ENCODE measurements at places on chromosomes 5 and 9. TPM values are rescaled to one million over a fixed set of nuclear protein-coding genes. Genes with fewer than 3 reads are reported as not detected.

The PFDN1 gene
- total RNA-seq = 218 TPM

The IL5 gene
- total RNA-seq = not detected

The C9orf57 gene
- total RNA-seq = not detected

The ACSL6 gene
- total RNA-seq = 0.03 TPM

The PDCD1LG2 gene
- 8.8 TPM for total RNA-seq

The RAPGEF6 gene
- total RNA-seq = 20.8 TPM

The FLT4 gene
- not detected for total RNA-seq

The PCDHA13 gene
- total RNA-seq = not detected

The ZNG1A gene
- 34.4 TPM for total RNA-seq

The DBH gene
- not detected for total RNA-seq

The AUH gene
- 20.7 TPM for total RNA-seq

GRCh38 chr9:97711223-97711626, 14.1 kb upstream of the XPA start:
- peak; percentile 92 for DNase-seq

DNA sequence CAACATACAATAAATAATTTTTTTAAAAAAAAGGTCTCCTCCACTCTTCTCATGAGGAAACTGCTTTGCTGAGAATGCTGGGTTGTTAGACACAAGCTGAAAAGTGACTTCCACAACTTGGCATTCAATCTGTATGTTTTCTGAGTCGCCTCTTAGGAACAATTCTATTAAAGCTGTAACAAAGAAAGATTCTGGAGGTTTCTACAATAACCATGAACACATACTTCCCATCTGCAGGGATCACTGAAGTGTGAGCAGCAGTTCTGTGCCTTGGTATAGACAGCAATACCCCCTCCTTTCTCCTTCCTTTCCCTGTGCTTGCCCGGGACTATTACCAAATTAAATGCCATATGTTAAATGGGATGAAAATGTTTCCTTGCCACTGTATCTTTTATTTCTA, 1.5 kb downstream of the DIRAS2 start:
- DNase-seq = no peak

- no peak for DNase-seq
Observed at GRCh38 chr9:133394687-133395271, 18.6 kb downstream of the STKLD1 start.

- DNase-seq = no peak
Observed at GRCh38 chr5:92864591-92864990, 716.4 kb downstream of the NR2F1-AS1 start.

GRCh38 chr5:166582416-166582815, 1709.0 kb upstream of the WWC1 start:
- no peak for DNase-seq

DNA sequence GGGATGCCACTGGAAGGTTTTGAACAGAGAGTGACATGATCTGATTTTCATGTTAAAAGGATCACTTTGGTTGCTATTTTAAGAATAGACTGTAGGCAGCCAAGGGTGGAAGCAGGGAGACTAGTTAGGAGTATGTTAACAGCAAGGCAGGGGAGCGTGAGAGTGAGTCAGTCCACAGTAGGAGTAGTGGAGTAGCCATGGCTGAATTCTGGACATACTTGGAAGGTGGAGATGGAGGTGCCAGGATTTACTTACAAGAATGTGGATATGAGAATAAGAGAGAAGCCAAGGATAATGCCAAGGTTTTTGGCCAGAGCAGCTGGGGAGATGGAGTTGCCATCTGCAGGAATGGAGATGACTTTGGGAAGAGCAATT, 118.8 kb downstream of the GALNT10 start:
- peak; percentile 46 for DNase-seq

GRCh38 chr5:170238456-170239196, 5.8 kb downstream of the C5orf58 start:
- no peak for DNase-seq

- no peak for DNase-seq
Observed at GRCh38 chr5:29758986-29759421, 1434.5 kb upstream of the CDH6 start.

DNA sequence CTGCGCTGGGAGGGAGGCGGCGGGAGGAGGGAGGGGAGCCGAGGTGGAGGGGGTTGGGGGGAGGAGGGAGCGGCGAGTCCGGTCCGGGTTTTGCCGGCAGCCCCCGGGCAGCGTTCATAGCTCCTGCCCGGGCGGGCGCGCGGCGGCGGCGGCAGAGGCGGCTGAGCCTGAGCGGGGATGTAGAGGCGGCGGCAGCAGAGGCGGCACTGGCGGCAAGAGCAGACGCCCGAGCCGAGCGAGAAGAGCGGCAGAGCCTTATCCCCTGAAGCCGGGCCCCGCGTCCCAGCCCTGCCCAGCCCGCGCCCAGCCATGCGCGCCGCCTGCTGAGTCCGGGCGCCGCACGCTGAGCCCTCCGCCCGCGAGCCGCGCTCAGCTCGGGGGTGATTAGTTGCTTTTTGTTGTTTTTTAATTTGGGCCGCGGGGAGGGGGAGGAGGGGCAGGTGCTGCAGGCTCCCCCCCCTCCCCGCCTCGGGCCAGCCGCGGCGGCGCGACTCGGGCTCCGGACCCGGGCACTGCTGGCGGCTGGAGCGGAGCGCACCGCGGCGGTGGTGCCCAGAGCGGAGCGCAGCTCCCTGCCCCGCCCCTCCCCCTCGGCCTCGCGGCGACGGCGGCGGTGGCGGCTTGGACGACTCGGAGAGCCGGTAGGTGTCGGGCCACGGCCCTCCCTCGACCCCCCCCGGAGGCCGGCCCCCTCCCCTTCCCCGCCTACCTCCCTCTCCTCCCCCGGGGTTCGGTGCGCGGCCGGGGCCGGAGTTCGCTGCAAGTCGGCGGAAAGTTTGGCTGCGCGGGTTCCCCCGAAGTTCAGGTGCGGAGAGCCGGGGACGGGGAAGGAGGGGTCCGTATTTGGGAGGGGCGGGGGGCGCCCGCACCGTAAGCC, at the start of gene CXXC5:
CXXC5 (plus strand) TSS at position 145 of the 877 bp plus-strand sequence. CDS start 32,175 bp downstream, outside the sequence.
- peak; percentile 94 for DNase-seq

DNA sequence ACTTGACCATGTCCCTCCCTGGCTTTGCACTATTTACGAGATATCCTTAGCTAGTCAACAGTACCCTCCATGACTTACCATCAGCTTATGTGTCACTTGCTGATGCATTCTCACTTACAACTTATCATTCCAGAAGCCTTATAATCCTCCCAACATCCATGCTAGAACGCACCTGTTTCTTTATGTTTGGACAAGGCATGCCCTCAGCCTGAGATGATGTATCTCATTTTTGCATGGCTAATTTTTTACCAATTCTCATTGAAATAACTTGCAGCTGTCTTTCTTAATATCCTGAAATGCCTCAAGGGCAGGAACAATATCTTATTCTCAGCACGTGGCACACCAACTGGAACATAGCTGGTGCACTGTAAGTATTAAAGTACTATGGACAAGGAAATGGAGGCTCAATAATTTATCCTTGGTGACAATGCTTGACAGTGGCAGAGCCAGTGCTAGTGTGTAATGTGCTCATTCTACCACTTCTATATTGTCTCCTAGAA, 281.6 kb downstream of the SLF1 start:
- DNase-seq = no peak

DNA sequence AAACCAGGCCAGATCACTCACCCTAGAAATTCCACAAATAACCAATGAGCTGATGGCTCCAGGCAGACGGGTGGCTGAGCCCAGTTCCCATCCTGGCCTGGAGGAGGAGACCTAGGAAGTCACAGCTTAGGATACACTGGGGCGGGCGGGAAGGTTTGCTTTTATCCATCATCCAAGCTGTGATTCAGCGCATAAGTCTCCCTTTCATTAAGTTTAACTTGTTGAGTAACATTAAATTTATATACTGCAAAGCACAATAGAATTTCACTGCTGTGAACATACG, 55.7 kb downstream of the THBS4 start:
- DNase-seq = no peak

GRCh38 chr5:93322974-93323860, 257.8 kb downstream of the NR2F1-AS1 start:
- DNase-seq = no peak

DNA sequence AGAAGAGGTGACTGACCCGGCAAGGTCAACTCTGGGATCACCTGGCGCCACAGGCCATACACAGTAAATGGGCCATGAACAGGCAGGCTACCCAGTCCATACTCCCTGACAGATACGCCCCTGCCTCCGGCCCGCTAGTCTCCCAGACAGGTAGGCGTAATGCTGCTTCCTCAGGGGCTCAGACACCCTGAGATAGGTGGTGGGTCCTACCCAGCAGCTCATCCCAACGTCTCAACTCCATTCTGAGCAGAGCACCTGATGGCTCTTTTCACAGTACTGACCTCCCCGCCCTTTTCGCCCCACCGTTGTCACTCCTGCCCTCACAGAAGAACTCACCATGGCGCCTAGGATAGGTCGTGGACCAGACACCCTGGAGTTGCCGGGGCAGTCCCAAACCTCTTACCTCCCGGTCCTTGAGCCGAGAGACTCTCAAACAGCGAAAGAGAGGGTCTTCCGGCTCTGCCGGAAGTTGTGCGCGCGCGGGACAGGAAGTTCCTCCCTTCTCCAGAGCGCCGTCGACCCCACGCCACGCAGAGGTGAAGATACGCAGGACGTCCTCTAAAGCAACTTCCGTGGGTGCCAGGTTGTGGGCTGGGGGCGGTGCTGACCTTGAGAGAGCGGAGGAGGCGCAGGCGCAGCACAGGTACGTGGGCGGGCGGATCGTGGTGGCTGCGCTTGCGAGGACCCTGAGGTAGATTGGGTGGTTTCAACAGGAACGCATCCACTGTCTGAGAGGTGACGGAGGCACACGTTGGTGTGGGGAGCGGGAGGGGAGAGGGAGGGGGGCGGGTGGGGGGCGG, at the start of gene TMEM161B:
TMEM161B (minus strand) TSS at position 461 of the 800 bp plus-strand sequence; CDS start at position 339, 122 bp downstream.
- DNase-seq = peak; percentile 84

- DNase-seq = no peak
Observed at GRCh38 chr9:38195737-38196161, 126.7 kb upstream of the SHB start.

DNA sequence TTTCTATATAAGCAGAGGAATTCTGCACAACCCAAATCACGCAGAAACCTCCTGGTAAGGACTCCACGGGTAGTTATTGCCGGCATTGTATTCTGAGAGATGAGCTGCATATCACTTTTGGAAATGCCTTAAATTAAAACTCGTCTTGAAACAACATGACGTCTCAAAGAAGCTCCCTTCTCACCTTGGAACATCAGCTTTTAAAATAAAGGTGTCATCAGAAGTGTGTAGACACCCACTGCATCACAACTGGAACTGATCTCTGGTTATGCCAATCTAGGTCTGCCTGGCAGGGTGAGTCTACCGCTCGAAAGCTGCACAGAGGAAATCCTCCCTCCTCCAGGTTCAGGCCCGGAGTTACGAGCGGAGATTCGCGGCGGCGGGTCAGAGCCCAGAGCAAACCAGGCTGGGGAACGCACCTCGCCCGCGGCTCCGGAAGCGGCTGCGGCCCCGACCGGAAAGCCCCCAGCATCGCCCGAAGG, 974 bp upstream of the SLC12A2 start:
- DNase-seq = no peak

DNA sequence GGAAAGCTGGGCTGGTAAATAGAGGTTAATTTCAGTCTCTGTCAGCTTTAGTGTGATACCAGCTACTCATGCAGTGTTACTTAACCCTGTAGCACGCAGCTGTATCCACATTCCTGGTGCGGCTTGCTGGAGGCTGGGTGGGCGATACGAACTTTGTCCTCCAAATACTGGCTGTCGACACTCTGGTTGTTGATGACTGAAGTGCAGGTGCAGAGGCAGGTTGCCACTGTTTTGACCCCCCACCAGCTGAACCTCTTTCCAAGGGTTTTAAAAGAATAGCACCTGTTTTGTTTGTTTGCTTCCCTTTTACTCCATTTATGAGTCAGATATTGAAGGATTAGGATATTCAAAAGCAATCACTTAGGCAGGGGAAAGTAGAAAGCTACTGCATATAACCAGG, 4.4 kb upstream of the RABGAP1 start:
- DNase-seq = no peak

DNA sequence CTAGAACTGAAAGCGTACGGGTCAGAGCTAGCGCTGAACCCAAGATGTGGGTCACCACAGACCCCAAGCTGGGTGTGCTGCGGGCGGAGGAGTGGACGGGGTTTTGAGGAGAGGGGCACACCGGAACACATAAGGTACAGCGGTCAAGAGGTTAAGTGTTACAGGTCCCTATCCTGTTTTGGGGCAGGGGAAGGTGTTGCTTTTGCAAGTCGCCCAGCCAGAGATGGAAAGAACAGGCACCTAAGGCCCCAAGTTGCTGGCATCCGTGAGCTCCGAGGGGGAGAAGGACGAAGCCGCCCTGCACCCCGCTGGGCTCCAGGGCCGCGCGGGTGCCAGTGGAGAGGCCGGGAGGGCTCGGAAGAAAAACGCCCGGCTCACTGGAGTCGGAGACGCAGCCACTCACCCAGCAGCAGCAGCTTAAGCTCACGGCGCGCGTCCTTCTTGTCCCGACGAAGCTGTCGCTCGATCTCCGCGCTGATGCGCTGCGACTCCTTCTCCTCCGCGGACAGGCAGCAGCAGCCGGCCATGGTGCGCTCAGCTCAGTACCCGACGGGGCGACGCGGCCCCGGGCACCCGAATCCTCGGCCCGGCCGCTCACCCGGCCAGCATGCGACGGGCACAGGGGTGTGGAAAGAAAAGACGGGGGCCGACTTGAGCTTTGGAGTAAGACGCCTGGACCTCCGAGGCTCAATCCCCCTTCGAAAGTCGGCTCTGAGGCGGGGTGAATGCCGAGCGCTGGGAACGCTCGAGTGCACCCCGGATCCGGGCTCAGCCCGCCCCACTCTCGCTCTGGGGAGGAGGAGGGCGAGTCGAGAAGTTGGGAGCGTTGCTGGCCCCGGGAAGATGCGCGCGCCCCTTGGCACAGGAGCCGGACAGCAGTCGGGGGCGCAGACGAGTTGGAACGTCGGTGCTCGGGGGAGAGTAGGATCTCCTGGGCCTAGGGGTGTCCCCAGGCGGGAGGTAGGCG, 572 bp downstream of the GNA14 start:
- DNase-seq = no peak

DNA sequence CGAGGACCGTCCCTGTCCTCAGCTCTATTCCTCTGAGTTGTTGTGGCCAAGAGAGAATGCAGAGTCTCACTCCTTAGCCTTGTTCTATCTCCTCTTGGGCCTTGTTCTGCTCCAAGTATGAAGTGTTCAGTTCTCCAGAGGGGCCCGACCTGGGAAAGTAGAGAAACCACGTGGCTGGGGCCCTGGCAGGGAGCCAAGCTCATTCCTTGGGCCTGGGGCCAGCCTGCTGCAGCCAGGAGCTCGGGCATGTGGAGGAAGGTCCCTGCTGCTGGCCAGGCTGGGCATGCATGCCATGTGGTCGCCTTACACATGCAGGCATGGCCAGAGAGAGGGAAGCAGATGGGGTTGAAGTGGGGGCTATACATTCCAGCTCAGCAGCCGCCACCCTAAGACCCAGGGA, 60.7 kb downstream of the COL27A1 start:
- no peak for DNase-seq

Data from SJSA1 (cell line).